NCI-H82 (cell line): ENCODE measurements at places on chromosomes 3 and 15.

DNA sequence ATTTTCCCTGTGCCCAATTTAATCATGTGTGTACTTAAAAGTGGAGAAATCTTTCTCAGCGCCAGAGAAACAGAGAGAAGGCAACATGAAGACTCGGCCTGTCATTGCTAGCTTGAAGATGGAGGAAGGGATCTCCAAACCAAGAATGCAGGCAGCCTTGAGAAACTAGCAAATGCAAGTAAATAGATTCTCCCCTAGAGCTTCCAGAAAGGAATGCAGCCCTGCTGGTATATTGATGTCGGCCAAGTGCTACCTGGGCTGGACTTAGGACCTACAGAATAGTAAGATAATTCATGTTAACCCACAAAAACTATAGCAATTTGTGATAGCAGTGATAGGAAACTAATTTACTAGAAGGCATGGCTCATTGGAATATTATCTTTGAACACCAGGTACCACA, 150.9 kb upstream of the ABI3BP start:
- DNase-seq: no peak

DNA sequence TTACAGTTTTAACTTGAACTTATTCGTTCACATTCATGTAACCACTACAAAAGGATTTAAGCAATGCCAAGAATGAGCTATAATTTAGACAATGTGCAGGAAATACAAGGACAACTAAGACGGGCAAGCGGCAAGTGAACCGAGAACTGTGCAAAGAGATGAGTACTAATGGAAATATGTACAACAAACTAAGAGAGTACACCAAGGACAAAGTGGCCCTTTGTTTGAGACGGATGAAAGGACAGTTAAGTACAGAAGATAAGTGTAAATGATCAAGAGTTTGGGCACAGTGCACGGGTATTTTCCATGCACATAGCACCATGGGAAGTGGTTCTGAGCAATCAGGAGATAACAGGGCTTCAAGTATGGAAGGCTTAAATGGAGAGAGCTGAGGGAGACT, 281.7 kb downstream of the ROBO2 start:
- DNase-seq: peak; percentile 6

DNA sequence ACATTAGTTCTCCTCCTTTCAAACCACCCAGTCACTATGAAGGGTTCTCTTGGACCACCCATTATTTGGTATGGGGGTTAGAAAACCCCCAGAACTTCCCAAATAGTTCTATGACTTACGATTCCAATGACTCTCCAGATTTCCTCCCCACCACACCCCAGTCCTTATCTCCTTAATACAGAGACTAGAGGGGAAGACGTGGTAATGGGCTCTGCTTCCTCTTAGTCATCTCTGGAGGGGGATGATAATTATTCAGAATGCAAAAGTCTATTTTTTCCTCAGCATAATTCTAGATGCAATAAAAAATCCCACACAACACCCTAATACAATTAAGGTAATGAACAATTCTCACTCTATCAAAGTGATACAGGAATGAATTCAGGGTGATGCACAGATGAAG, 48.9 kb upstream of the CFAP161 start:
- DNase-seq: no peak

DNA sequence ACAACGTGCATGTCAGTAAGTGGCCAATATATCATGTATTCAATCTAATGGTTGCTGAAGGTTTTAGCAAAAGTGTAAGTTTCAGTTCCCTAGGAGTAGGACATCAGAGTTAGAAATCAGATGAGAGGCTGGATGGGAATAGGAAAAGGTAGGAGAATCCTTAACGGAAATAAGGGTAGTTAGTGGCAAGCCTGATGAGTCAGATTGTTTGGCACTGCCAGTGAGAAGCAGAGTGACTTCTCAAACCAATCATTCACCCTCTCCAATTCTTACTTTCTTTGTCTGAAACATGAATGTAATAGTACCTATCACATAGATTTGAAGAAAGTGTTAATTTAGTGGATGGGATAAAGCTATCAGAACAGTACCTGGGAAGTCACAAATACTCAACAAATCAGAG, 894.0 kb downstream of the NTRK3 start:
- DNase-seq: no peak

DNA sequence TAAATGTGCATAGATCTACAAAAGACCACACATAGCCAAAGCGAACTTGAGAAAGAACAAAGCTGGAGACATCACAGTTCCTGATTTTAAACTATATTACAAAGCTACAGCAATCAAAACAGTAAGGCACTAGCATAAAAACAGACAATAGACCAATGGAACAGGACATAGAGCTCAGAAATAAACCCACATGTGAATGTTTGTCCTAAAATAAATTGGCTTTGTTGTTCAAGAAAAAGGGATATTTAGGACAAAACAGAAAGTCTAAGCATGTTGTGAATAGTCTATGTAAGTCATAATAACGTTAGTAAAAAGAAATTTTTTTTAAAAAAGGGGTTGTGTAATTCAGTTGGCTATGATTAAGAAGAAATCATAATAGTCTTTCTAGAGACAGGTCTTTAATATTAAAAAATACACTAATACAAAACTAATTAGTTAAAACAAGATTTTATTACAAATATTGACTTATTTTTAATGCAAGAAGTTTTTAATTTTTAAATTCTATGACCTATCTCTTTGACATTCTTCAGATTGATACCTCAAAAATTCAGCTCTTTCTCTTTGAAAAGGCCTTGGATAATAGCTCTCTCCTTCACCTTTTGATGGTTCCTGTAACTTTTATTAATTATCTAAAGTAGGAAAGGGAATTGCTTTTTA, 11.6 kb downstream of the TMEM212 start:
- peak; percentile 18 for DNase-seq

DNA sequence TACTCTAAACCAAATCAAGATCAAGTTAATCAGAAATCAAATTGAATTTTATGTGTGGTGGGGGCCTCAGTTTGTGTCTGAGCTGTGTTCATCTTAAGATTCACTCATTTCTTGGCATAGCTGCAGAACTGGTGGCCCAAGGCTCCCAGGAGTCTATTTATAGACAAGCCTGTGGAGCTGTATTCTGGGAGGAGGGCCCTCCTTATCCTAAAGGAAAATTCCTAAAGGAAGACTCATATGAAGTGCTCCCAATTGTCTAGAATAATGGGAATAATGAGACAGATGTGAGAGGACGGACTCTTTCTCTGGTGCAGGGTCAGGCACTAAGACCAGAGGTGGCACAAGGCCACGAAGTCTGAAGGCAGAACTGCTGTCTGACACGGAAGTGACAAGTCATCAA, 38.9 kb downstream of the C3orf85 start:
- no peak for DNase-seq

GRCh38 chr3:104108522-104108921, 1258.2 kb upstream of the ALCAM start:
- no peak for DNase-seq

GRCh38 chr3:178916223-178916622, 155.4 kb downstream of the ZMAT3 start:
- no peak for DNase-seq

DNA sequence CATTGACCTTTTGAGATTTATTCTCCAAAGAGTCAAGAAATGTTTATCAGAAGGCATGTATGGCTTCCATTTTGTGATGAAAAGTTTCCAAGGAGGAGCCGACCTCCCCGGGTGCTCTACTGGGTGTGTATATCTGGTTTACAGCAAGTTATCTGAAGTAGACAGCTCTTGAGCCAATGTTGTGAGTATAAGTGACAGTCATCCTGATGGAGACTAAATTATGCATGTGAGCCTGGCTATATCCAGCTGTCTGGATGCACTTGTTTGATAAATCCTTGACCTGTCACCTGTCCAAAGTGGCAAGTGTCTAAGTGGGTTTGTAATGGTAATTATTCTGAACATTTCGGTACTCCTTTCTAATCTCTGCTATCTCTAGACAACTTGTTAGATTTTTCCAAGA, 142.2 kb downstream of the NR2F2 start:
- no peak for DNase-seq

- DNase-seq: no peak
Measured at GRCh38 chr3:98930413-98930812, 28.9 kb upstream of the DCBLD2 start.

- DNase-seq: no peak
Measured at GRCh38 chr3:120892921-120893320, 15.1 kb upstream of the STXBP5L start.

- no peak for DNase-seq
Measured at GRCh38 chr15:58669108-58669507, 80.4 kb downstream of the ADAM10 start.

- no peak for DNase-seq
Measured at GRCh38 chr3:15052335-15053242, 12.5 kb downstream of the MRPS25 start.

DNA sequence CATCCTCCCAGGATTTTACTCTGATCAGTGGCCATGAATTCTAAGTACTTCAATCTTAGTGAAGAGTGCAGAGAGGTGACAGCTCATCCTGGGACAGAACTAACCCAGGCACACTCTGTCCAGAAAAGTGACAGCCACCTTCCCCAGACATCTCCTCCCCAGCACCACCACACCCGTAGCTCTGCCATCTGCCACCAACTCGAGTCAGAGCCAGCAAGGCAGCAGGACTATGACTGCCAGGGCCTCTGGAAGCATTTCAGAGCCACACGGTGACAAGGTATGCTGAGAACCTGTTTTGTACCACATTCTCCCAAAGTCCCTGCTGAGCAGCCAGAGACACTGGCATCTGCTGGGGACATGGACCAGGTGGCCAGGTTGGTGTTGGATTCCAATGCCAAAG, 71.0 kb downstream of the NTRK3 start:
- no peak for DNase-seq

GRCh38 chr3:10759495-10759894, 56.5 kb upstream of the SLC6A11 start:
- no peak for DNase-seq

DNA sequence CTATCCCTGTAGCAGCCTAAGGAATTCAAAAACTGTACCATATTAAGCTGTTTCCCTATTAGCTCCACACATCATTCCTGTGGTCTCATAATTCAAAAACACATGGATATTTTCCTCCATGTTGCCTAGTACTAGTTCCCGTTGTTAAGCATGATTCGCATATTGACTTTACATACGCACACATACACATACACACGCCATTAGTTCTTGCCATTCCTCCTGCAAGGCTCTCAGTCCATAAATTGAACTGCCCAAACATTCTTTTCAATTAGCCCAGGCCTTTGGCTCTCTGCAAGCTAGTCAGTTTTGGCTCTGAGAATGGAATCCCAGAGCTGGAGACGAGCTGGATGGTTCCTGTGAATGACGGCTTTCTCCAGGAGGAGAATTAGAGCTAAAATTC, 57.2 kb upstream of the RAD18 start:
- no peak for DNase-seq

DNA sequence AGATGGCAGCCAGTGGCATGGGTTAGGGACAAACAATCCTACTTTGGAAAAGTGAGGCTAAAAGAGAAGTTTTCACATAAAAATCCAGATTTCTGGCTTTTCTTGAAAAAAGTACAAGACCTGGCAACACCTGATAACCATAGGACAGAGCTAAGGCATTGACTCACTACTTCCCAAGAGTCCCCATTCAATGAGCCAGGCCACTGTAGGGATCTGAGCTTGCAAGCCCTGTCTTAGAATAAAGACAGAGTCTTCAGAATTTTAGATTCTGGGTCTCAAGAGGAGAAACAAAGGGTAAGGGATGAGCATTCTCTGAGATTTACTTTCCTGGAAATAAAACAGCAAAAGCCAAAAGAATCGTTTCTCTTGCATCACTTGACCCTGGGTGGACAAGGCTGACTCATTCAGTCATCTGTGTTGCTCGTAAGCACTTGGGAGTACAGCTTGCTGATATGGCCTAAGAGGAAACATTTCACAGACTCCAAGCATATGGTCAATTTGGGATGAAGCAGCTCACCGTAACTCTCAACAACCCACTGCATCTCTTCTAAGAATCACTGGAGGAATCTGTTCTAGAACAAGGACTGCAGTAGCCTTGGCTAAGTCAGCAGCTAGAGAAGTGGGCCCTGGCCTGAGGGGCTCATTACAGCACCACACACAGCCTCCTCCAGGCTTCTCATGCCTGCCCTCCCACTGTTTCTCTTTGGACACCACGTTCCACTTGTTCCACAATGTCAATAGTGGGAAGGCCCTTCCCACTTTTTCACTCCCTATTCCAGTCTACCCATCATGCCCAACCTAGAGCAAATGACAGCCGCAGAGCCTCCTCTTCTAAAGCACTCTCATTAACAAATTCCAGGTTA, 86.2 kb downstream of the RFTN1 start:
- DNase-seq: no peak

GRCh38 chr3:160016972-160017371, 28.3 kb downstream of the IL12A start:
- DNase-seq: no peak
